ENCODE measurements at places on chromosomes 12 and 14.

DNA sequence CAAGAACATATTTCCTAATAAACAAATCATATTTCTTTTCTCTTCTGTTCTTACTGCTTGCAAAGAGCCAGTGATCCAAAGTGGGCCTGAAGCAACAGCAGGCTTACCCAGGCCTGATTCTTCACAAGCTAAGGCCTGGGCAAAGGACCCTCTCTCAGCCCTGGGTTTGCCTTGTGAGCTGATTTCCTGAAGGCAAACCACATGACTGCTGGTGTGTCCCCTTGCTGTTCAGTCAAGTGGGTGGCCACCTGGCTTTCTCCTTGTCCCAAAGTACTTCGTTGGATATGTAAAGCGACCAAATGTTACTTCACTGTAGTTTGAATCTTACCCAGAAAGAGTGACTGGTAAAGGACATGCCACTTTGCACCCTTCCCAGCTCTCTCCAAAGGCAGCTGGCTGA is 392.9 kb downstream of the ZFP36L1 start:
- no peak for ATAC-seq

GRCh38 chr12:131438881-131439280 is 272.0 kb upstream of the SFSWAP start:
- ATAC-seq, result no peak

GRCh38 chr12:23895792-23896218 is 53.7 kb downstream of the SOX5 start:
- no peak for ATAC-seq

DNA sequence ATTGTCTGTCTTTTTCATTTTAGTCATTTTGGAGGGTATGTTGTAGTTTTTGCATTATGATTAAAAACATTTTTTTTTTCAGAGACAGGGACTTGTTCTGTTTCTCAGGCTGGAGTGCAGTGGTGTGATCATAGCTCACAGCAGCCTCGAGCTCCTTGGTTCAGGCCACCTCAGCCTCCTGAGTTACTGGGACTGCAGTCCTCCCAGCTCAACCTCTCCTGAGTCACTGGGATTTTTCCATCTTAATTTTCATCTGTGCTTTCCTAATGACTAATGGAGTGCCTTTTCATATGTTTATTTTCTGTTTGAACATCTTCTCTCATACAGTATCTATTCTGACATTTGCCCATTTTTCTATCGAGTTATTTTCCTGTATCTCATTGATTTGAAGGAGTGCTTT is 52.6 kb downstream of the DYRK2 start:
- no peak for ATAC-seq

DNA sequence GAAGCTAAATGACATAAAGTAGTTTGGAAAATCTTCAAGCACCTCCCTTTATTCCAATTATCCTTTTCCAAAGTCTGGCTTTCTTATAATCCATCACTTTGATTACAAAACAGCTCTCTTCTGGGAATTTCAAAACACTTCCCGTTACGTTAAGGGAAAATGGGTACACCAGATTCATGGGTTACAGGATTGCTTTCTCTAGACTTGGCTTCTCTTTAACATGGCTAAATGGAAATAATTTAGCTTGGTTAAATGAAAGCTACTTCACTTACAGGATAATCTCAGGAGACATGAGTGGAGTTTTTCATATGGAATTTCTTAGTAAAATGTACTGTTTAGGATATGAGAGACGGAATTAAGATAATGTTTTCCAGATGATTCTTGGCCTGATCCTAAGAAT is 14.7 kb downstream of the GSTZ1 start:
- ATAC-seq, result no peak

- ATAC-seq, result no peak
These were observed 22.4 kb downstream of the ASB2 start for GRCh38 chr14:93953739-93954515.

GRCh38 chr12:115191342-115191741 is 507.4 kb upstream of the TBX3 start:
- ATAC-seq, result no peak

GRCh38 chr12:43108656-43109055 is 443.3 kb downstream of the ADAMTS20 start:
- ATAC-seq, result no peak

DNA sequence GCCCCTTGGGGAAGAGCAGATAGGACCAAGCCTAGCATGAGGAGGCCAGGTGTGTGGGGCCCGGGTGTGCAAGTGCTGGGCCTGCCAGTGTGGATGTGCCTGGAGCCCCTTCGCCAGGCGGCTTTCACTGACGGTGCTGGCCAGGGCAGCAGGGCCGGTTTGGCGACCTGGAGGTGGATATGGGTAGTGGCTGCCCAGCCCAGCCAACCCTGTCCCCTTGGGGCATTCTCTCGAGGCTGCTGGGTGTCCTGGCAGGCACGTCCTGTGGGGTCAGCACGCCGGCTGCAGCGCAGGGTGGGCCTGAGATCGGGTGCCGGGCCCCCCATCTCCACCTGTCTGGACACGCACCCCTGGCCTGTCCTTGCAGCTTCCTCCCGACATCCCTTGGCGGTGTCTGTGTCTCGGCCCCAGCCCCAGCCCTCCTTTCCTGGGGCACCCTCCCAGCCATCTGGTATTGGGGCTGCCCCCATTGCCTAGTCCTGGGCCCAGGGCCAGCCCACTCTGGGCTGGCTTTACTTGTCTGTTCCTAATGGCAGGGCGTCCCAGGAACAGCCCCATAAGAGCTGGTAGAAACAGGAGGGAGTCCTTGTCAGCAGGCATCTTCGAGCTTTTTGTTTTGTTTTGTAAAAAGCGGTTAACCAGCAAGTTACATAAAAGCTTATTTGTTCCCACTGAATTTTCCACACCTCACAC is 7.2 kb upstream of the CRIP2 start:
- ATAC-seq, result no peak

- no peak for ATAC-seq
These were observed 155.7 kb downstream of the KIF26A start for GRCh38 chr14:104293851-104294627.

DNA sequence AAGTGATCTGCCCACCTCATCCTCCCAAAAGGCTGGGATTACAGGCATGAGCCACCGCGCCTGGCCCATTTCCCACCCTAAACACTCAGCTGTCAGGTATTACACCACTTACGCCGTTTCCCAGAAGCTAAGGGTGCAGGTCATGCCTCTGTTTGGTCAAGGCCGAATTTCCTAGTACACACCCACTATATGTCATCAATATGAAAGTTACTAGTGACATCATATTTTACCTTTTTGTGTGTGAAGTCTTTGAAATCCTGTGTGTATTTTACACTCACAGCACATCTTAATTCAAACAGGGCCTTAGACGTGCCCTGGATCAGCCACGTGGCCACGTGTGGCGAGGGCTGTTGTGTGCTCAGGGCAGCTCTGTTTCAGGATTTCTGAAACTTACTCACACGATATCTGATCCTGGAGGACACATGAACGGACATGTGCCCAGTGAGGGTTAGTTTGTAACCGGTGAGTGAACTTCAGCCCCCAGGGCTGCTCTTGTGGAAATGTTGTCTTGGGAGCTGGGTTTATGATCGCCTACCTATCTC is 51.8 kb downstream of the GLT1D1 start:
- ATAC-seq, result no peak

GRCh38 chr12:120061575-120062214 is 54.9 kb downstream of the RAB35 start:
- ATAC-seq, result no peak

DNA sequence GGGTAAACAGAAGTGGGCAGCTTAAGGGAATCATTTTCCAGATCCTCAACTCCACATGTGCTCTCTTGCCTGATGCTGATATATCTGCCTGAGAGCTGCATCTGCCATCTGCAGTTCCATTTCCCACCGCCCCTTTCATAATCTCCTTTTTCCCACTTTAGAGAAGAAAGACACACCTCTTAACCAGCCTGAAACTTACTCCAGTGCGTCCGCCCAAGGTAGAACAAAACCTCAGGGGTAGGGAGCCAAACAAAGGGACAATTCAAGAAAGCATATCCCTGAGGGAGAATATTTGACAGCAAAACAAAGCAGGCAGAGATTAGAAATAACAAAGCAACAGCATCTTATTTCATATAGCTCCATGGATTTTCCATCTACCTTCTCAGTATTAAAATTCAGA is 4.3 kb downstream of the MDM1 start:
- ATAC-seq, result no peak

GRCh38 chr12:128662101-128662500 is 161.7 kb downstream of the SLC15A4 start:
- ATAC-seq, result no peak

GRCh38 chr12:124664395-124665111 is 97.1 kb upstream of the NCOR2 start:
- ATAC-seq, result no peak

GRCh38 chr12:122126713-122127597 is 47.1 kb downstream of the IL31 start:
- no peak for ATAC-seq

DNA sequence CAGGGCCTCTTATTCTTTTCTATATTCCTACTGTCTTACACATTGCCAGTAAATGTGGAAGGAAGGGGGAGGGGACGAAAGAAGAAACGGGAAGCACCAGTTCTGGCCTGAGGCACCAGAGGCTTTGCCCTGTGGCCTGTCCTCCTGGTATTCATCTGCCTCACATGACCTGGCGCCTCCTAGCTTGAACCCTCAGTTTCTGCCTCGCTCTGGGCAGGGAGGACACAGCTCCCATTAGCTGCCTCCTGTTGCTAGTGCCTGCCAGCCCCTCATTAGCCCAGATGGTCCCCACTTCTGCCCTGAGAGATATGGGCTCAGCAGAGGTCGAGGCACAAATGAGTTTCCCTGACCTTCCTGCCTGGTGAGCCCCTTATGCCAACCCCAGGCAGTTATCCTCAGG is 3.0 kb upstream of the PLEKHG6 start:
- peak; percentile 42 for ATAC-seq

DNA sequence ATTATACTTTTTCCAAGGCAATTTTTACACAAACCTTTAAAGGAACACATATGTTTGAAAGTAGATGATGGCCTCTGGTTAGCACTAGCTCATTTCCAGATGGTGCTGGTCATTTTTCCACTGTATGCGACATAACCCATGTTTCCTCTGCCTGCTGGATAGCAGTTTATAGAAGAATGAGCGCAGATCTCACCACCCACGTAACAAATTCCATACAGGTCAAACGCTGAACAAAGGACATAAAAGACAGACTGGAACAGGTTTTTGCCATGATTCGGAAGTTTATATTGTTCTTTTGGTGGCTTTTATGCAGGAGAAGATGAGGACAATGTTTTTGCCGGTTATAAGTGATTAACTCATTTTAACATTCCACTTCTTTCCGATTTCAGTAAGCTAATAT is 30.7 kb downstream of the PPP1R36 start:
- ATAC-seq, result no peak

GRCh38 chr12:26740991-26741390 is 92.0 kb downstream of the ITPR2 start:
- ATAC-seq, result no peak

DNA sequence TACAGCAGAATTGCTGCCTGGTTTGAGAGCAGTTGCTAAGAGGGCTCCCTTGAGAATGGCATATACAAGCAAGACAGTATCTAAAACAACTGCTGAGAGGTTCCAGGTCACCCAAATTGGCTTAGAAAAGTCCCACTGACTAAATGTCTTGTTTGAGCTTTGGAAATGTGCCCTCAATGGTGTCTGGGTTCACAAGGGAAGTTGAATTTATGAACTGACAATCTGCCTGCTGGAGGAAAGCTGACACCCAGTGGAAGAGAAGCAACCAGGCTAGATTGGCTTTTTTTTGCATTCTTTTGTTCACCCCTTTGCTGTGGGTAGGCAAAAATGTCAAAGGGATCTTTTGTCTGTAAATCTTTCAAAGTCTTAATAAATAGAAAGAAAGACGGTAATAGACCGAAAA is 44.6 kb upstream of the NPFF start:
- no peak for ATAC-seq

- no peak for ATAC-seq
These were observed 1.5 kb downstream of the BIN2 start for GRCh38 chr12:51322452-51322851.

DNA sequence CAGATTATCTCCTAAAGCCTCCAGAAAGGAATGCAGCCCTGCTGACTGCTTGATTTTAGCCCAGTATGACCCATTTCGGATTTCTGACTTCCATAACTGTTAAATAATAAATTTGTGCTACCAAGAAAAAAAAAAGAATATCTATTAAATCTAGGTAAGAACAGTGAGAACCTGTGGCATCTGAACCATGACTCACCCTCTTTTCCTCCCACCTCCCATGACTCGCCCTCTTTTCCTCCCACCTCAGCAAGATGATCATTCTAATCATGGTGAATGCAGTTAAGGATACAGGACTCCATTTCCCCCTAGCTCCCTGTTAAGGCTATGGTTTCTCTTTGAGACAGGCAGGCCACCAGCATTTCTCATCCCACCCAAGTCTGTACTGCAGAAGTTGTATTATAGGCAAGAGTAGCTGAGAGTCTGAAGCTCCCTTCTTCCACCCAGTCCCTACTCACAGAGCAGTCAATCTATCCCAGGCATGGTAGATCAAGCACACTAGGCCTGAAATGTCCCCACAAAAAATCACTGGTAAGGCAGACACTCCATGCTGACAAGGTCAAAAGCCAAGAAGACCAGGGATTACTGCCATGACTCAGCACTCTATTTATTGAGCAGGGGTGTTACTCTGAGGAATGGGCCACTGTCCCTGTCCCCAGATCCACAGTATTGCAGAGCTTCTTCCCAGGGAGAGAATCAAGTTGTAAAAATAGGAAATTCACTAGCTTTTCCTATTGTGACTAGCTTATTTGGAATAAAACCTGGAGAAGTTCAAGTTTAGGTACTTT is 188.9 kb downstream of the ADAMTS20 start:
- no peak for ATAC-seq

DNA sequence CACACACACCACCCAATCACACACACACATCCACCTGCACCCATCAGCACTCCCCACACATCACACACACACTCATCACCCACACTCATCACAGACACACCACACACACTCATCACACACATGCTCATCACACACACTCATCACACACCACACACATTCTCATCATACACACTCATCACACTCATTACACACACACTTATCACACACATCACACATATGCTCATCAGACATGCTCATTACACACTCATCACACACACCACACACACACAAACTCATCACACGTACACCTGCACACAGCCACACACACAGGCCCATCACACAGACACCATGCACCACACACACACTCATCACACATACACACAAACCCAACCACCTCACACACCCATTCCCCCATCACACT is 107.5 kb upstream of the C14orf180 start:
- no peak for ATAC-seq

DNA sequence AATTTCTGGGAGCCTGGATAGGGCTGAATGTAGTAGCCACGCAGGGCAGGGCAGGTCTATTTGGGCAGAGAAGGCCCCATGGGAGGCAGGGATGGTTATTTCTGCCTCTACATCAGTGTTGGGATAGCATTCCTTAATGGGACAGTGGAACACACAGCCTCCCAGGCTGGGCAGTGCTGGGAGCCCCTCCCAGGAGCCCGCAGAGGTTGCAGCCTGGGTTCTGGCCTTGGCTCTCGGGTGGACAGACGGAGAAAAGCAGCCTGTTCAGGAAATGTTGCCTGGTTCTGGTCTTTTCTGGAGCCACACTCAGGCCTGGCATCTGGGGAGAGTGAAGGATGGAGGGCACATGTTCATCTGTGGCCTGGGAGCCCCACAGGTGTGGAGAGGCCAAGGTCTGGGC is 479 bp upstream of the NOS1 start:
- no peak for ATAC-seq

GRCh38 chr14:96584199-96584906 is 82.2 kb downstream of the PAPOLA start:
- ATAC-seq, result no peak
